ENCODE measurements at places on chromosomes 6 and 20. TPM values are rescaled to one million over a fixed set of nuclear protein-coding genes. Genes with fewer than 3 reads are reported as not detected.

PTGIS gene
- total RNA-seq, result 1.6 TPM

TRPC4AP gene
- total RNA-seq, result 39.4 TPM

LAMP5 gene
- total RNA-seq, result under 0.01 TPM

- no peak overlapping the region for H3K4me3 ChIP-seq
- H3K27me3 ChIP-seq, result no peaks in the 10 kb centered on the region
- no peak for DNase-seq
- no peaks in the 10 kb centered on the region for H3K4me1 ChIP-seq
- no peak overlapping the region for H3K27ac ChIP-seq
- no peaks in the 10 kb centered on the region for H3K36me3 ChIP-seq
These were observed 214.8 kb upstream of the CEP162 start for GRCh38 chr6:84442208-84442607.

DNA sequence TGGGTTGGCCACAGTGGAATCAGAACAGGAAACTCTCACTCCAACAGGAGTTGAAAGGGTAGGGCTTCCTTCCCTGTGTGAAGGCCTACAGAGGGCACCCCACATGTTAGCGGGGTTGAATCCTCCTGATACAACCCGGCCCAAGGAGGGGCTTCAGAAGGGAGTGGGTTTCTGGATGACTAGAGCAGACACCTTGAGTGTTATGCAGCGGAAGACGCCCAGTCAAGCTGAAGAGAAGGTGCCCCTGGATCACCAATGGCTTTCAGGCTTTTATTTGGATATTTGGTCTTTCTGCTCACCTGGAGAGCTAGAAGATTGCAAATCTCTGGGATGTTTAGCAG lies 132.8 kb downstream of the PRND start:
- no peak for DNase-seq
- H3K36me3 ChIP-seq, result peaks cover 38% of the 10 kb centered on the region
- no peaks in the 10 kb centered on the region for H3K27me3 ChIP-seq

GRCh38 chr6:144921206-144921975 lies 636.3 kb downstream of the UTRN start:
- no peaks in the 10 kb centered on the region for H3K36me3 ChIP-seq
- H3K27me3 ChIP-seq, result no peaks in the 10 kb centered on the region
- DNase-seq, result no peak
- no peak overlapping the region for H3K4me3 ChIP-seq
- no peaks in the 10 kb centered on the region for H3K4me1 ChIP-seq
- no peak overlapping the region for H3K27ac ChIP-seq

Data from IMR-90 (cell line).